ENCODE measurements at places on chromosomes 7 and 10.

DNA sequence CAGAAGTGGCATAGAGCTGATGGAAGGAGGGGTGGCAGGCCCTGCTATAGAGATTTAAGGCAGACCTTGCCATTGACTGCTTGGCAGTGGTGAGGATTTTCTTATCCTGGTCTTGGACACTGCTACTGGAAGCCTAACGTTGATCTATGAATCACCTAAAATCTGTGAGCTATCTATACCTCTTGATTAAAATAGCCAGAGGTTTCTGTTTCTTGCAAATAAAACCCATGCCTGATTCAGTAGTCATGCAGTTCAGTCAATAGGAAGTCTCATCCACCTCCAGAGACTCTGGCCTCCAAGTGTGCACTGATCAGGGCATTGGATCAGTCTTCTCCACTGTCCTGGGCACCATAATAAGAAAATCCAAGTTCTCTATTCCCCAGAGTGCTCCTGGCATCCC, 286.5 kb downstream of the PTEN start:
- no peak for DNase-seq

DNA sequence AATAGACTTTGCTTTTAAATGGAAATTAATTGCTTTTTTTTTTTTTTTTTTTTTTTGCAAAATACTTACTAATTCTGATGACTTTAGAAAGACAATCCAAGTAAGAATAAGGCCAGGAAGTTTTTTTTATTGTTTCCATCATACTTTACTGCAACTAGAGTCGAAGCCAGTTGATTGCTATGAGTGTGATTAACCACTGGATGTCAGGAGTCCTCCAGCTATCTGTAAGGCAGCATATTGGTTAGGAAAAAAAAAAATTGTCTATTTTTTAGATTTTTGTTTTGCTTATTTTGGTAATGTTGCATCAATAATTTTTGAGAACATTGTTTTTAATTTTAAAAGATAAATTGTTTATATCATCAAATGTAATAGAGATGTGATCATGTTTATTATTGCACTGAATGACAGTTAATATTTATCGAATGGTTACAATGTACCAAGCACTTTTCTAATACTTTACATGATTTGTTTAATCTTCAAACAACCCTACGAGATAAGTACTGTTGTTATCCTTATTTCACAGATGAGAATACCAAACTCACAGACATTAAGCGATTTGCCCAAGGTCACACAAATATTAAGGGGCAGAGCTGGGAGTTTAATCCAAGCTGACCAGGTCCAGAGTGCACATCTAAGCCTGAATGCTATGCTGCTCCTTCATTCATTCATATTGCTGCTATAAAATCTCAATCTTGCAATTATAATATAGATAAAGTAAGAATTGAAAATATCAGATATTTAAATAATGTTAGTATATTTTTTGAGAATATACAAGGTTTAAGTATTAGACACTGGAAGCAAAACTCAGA, 19.9 kb upstream of the LMOD2 start:
- DNase-seq, result no peak

- no peak for DNase-seq
Measured at GRCh38 chr10:75108684-75109458, 2.6 kb upstream of the SAMD8 start.

GRCh38 chr7:29289156-29290021, 94.8 kb downstream of the CHN2 start:
- DNase-seq, result no peak

DNA sequence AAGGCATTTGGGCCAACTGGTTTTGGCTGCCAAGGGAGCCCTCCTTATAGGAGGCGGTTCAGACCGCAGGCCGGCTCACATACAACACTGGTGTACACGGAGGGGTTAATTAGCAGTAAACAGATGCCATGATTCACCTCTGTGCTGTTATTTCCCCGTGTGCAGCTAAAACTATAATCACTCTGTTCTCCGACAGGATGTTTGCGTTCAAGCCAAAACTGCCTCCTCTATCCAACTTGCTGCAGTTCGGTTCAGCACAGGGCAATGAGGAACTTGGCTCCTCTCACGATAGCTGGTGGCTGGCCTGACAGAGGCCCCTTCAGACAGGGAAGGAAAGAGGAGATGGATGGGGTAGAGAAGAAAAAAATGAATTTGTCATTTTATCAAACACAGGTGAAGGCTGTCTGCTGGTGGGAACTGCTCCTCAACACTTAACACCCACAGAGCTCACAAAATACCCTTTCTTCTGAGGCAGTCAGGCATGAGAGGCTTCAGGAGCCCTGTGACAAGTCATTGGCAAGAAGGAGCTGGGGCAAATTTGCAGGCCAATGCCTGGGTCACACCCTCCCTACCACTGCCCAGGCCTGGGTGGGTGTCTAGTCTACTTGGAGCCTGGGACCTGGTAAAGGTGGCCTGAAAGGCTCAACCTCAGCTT, 24.0 kb downstream of the KCNMA1 start:
- DNase-seq, result no peak

GRCh38 chr7:75629044-75629443, 109.7 kb downstream of the HIP1 start:
- DNase-seq, result no peak

Measured in NCI-H1436 (cell line).